ENCODE measurements at places on chromosomes 4 and X.
A peak's percentile ranks its signal among the peaks of the same experiment; 100 is the strongest.

DNA sequence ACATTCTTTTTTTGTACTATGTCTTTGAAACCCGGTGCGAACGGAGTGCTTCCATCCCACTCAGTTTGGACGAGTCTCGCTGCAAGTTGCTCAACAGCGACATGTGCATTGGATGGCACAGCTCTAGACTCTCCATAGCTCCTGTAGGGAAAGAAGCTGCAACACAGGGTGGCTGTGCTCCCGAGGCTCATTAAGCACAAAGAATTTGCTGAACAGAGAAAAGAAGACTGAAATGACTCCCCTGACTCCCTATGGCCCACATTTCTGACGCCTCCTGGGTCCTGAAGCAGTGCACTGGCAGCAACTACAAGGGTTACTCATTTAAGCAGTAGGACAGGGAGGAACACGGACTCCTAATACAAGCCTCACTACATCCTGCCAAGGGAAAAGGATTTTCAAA lies 127.4 kb downstream of the SH3RF1 start:
- DNase-seq: no peak

DNA sequence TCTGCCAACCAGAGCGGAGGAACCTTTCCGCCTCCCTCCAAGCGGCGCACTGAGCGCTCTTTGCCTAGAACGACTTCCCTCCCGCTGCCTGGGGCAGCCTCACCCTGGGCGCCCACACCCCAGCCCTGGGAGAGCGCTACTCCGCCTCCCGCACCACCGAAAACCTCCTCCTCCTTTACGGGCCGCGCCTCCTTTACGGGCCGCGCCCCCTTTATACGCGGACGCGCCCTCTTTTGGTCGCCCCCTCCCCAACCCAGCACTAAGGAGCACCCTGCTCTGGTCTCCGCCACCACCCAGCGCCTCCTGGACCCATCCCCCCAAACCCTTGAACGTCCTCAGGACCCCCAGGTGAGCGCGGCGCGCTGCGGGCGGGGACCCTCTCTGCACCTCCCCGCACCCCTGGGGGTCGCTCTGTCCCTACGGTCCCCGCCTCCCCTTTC lies 586 bp upstream of the NSG1 start:
- no peak for DNase-seq

DNA sequence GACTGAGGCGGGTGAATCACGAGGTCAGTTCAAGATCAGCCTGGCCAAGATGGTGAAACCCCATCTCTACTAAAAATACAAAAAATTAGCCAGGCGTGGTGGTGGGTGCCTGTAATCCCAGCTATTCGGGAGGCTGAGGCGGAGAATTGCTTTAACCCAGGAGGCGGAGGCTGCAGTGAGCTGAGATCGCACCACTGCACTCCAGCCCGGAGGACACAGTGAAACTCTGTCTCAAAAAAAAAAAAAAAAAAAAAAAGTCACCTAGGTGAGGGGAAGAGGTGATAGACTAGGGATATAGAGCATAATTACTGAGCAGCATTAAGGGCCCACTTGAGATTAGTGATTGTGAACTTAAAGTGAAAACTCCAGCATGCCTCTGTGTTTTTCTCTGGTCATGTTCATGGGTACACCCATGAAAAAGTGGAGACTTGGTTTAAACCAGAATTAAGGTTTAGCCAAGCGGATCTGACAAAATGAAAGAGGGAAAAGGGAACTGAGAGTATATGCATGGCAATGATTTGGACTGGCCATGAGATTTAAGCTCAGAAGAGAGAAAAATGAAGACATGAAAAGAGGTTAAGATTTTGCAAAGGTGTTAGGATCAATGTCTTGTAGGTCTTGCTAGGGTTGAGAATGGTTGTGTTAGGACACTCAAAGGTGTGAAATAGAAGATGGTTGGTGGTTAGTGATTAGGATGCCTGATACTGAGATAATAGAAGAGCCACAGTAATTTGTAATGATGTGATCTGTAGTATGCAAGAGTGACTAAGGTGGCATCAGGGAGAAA lies 105.0 kb downstream of the RAB28 start:
- DNase-seq: no peak

GRCh38 chr4:29805245-29805644 lies 914.9 kb upstream of the PCDH7 start:
- DNase-seq: no peak

DNA sequence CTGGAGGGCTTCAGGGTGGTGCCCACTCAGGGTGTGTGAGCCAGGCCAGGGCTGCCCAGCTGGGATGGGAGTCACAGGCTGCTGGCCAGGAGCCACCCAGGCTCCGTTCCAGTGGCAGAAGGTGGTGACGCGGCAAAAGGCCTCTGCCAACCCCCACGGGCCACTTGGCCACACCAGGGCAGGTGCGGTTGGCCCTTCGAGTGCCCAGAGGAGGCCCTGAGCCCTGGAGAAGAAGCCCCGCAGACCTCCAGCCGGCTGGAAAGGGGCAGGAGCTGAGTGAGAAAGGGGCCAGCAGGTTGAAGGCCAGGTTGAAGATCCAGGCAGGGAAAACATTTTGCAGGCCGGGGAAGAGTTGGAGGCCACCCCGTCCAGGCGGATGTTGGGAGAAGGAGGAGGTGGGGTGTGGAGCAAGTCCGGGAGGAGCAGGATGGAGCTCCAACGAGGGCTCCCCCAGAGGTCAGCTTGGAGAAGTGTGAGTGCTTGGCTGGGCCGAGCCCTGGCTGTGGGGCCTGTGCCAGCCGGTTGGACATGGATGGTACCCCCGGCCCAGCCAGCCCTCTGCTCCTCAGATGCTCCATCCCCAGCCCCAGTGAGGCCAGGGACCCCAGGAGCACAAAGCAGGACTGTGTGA lies 2.8 kb upstream of the CPLX1 start:
- no peak for DNase-seq

- no peak for DNase-seq
Observed at GRCh38 chr4:78561677-78562076, 10.1 kb downstream of the ANXA3 start.

DNA sequence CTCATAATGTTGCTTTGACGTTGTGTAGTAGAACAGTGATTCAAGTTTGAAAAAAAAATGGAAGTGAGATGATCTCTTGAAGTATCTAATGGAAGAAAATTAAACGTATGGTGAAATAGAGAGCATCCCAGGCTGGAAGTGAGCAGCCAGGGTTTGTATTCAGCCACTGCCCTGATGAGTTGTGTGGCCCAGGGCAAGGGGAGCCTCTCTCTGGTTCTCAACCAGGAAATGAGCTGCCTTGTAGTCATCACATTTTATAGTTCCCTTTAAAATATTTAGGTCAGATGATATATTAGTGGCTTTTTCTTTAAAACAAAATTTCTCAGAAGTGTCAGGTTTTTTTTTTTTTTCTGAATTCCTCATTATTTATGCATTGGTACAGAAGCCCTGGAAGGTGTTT lies 150.3 kb downstream of the GPAT3 start:
- peak; percentile 34 for DNase-seq

DNA sequence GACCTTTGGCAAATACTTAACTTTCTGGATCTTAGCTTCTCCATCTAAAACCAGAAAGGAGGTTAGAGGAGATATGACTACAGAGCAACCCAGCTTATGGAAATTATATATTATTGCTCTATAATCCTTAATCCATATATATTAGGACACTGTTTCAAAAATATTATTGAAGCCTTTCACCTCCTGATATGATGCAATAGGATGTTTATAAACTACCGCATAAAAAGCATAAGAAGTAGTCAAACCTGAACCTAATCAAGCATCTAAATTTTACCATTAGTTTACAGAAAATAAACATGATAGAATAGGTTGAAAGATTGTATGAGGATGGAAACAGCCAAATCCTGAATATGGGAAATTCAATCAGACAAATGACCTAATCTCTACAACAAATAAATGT lies 5.6 kb upstream of the FAM200B start:
- DNase-seq: no peak

- DNase-seq: no peak
Observed at GRCh38 chr4:1310031-1310795, 20.5 kb downstream of the MAEA start.

Data from fibroblast of skin of left quadriceps (primary cell).